ENCODE measurements at places on chromosomes 1 and 21.
A peak's percentile ranks its signal among the peaks of the same experiment; 100 is the strongest.

DNA sequence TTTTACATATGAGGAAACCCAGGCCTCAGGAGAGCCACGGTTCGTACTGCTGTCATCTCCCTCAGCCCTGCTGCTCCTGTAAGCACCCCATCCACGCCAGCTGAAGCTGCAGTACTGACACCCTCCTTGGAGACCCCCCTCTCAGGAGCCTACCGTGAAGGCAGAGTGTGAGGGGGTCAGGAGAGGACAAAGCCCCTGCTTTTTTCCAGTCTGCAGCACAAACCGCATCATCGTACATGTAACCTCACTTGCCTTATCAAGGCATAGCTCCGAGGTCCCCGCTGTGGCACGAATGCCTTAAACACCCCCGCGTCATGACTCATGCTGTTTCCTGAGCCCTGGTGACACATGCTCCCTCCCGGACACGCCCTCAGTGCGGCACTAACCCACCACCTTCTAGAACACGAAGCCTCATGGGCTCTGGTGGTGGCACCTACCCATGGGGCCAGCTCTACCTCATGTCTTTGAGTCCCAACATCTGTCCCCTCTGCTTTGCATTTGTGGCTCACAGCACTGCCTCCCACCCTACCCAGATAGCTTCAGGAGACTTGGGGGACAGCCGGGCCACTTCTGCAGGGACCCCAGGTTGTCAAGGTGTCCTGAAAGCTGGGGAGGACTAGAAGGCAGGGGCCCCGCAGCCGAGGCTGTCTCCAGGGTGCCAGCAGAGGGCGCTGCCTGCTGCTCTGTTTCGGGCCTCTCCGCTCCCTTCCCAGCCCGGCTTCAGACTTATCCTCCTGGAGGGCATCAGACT is 4.9 kb downstream of the SH3BGRL3 start:
- DNase-seq = peak; percentile 96

GRCh38 chr1:116020668-116021272 is 44.5 kb downstream of the SLC22A15 start:
- DNase-seq = peak; percentile 62

DNA sequence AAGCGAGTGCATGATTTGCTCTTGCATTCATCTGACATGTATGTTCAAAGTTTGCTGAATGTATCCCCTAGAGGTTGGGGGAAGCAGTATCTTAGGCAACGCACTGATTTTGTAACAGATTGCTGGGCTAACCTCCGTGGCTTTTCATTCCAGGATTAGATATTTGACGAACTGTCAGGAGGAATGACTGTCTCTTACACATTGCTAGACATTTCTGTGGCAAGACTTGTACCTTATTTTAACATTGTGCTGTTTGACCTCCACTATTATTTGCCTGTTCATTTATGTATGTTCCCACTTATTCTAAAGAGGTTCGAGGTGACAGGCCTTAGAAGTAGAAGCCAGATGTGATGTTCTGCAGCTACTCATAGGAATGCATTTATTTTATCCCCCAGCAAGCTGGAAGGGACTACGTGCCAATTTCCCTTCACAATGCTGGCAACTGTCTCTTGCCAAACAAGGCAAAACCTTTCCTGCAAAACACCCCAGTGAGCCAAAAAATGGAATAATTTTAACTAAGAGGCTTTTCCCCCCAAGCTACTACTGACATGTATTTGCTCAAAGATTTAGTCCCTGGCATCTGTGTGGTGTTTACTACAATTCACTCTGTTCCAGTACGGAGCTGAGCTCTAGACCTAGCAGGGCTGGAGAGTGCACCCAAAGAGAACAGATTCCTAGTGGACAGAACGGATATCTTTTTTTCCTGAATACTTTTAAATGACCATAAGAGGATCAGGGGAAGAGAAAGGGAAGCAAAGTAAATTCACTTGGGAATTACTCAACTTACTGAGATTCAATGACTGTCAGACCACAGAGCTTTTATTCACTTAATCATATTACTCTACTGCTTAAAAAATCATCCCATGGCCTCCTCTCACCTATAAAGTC is 646.2 kb downstream of the SMYD3 start:
- DNase-seq = no peak

DNA sequence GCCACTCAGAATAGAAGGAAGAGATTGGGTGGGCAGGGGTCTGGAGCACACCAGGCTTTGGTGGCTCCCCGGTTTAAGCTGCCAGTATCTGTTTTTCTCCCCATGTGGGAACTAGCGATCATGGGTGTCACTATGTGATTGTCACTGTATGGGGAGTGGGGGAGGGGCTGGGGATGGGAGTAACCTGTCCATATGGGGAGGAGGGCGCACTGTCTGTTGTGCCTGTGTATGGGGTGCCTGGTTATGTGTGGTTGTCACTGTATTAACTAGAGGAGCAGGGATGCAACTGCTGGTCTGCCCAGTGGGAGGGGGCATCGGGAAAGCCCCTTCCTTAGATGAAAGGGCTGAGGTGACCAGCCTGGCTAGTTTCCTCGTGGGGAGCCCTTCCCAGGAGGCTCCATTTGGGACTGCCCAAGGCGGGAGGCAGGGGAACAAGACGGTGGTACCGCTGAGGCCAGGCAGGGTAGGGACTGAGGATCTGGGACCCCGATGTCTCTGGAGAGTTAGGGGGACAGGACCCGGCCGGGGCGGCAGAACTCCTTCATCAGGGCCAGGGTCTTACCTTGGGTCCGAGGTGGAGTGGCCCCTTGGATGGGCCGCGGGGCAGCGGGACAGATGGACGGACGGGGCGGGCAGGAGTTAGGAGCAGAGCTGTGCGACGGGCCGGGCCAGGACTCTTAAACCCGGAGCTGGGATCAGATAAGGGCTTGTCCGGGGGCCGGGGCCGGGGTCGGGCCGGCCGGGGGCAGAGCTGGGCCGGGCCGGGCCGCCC is at the start of gene KCNJ10:
TSS of gene KCNJ10 (minus strand) at position 701 of the 772 bp plus-strand sequence. CDS start 27,628 bp downstream, outside the sequence.
- DNase-seq = no peak

GRCh38 chr1:205849619-205850355 is at the start of gene PM20D1:
Gene PM20D1 (minus strand): TSS chr1:205850132. CDS start chr1:205850072, 60 bp downstream.
- DNase-seq = peak; percentile 6

DNA sequence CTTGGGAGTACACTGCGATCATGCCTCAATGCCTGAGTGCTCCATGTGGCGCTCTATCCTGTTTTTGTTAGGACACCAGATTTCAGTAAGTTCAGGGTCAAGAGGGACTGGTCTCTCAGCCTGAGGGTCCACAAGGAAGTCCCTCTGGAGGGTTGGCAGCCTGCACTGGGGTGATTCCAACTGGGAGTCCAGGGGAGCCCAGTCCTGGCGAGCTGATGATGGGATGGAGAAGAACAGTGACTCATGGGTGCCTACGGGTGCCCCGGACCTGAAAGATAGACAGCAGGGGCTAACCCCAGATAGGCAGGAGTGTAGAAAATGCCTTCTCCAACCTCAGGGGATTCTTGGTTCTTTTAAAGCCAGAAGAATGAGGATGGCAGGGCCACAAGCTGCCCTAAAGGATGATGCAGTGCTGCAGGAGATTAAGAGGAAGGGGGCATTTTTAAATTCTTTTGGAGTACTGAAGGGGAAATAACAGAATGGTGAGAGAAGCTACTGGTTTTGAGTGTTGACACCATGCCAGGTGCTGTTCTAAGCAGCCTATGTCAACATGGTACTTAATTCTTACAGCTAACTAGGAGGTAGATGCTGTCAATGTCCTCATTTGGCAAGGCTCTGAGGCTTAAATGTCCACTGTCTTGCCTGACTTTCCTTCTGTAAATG is 68.4 kb upstream of the TLR5 start:
- DNase-seq = no peak

DNA sequence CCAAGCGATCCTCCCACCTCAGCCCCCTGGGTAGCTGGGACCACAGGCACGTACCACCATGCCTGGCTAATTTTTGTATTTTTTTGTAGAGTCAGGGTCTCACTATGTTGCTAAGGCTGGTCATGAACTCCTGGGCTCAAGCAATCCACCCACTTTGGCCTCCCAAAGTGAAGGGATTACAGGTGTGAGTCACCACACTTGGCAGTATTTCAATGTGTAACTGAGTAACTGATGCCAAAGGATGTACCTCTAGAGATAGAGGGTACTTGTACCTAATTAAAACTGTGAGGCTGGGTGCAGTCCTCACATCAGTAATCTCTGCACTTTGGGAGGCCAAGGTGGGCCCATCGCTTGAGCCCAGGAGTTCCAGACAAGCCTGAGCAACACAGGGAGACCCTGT is 258.7 kb upstream of the DMRTA2 start:
- DNase-seq = no peak

DNA sequence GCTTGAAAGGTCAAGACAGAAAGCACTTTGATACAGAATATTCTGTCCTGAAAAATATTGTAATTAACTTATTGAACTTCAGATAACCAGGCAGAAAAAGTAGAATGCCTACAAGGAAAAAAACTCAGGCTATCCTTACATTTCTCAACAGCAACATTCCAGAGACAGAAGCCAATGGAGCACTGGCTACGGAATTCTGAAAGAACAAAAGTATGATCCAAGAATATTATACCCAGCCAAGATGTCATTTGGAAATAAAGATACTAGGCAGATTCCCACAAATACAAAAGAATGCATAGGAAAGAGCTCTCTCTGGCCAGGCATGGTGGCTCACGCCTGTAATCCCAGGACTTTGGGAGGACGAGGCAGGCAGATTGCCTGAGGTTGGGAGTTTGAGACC is 5.8 kb upstream of the PPT1 start:
- DNase-seq = no peak

GRCh38 chr1:54883349-54884102 is 3.5 kb downstream of the DHCR24 start:
- no peak for DNase-seq
